Bronchial epithelial cell (primary cell): ENCODE measurements at places on chromosomes 5 and 9. TPM values are rescaled to one million over a fixed set of nuclear protein-coding genes. Genes with fewer than 3 reads are reported as not detected.

The NEUROG1 gene
- not detected in 2 replicates for total RNA-seq

The CXXC5 gene
- total RNA-seq: 6.1 and 27.4 TPM in 2 replicates

DNA sequence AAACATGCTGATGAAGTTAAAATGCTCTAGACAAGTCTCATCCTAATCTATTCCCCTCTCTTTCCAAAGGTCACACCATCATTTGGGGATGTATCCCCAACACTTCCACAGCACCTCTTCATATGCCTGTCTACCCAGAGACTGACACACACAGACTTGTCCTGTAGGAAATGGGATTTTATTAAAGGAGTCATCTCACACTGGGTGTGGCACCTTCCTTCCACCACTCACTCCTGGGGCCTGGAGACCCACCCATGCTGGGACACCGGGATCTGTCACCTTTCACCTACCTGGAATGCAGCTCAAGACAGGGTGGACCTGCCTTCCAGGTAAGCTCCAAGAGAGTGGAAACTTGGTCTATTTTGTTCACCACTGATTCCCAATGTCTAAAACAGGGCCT lies 99.4 kb upstream of the HAND1 start:
- peak; percentile 7 for DNase-seq

DNA sequence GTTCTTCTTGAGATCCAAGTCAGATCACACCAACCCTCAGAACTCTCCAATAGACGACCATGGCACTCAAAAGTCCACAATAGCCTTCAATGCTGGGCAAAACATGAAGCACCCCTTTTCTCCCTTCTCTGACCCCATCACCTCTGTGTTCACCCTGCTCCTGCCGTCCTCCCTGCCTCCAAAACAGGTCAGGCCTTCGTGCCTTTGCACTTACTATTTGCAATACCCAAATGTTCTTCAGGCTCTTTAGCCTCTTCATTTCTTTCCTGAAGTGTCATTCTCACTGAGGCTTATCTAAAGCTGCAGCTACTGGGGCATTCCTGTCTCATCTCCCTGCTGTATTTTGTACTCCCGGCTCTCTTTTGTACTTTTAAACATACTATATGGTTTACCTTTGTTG lies 2.0 kb upstream of the ROPN1L start:
- DNase-seq: no peak

DNA sequence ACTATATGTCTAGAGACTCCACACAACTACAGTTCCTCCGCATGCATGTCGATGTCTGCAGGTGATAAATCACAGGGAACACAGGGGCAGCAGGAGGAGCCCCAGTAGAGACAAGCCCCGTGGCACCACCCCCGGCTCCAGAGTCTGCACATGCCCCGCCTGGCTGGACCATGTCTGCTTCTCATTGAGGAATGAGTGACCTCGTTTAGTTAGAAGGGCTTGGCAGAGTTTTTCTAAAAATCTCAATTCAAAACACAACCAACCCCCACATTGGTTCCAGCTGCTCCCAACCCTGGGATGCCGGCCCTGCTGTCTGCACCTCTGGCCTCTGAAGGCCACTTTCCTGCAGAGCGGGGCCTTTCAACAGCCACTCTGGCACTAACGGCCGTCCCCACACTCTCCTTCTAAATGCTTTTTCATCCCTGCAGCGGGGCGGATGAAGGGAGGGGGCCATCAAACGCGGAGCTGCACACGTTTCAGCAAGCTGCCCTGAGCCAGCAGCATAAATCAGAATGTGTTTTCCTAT lies 106.3 kb downstream of the ROR2 start:
- DNase-seq: no peak
